Neural crest cell (in vitro differentiated cells): ENCODE measurements at places on chromosomes 6 and 20.

GRCh38 chr6:56510984-56511531 is 131.6 kb downstream of the DST start:
- no peak overlapping the region for H3K4me3 ChIP-seq
- no peak for DNase-seq
- peaks cover 23% of the 10 kb centered on the region for H3K36me3 ChIP-seq
- H3K27me3 ChIP-seq = no peaks in the 10 kb centered on the region
- H3K4me1 ChIP-seq = no peaks in the 10 kb centered on the region
- peak overlapping the region; percentile 52 for H3K27ac ChIP-seq

DNA sequence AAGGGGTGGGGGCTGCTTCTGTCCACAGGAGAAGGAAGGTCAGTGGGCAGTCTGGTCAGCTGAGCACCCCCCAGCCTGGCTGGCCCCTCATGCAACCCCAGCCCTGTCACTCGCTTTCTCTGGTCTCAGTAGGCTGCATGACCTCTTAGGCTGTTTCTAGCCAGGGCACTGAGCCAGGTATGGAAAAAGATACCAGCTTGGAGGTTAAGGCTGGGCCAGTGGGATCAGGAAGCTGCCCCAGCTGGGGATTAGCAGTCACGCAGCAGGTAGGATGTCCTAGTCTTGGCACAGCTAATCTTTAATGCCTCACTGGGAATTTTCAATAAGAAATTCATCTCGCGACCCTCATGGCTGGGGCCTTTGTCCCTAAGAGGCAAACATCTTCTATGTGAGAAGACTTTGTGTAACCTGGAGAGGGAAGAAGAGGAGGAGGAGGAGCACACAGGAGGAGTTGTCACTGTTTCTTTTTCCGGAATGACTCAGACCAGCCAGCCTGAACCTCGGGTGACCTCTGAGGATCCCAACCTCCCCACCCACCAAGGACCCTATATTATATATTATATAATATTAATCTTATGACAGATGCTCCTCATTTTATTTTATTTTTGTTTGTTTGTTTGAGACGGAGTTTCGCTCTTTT is 2.4 kb upstream of the BPIFA2 start:
- H3K27me3 ChIP-seq = peaks cover 27% of the 10 kb centered on the region
- H3K4me1 ChIP-seq = no peaks in the 10 kb centered on the region
- H3K36me3 ChIP-seq = peaks cover 2% of the 10 kb centered on the region
- H3K27ac ChIP-seq = no peak overlapping the region

DNA sequence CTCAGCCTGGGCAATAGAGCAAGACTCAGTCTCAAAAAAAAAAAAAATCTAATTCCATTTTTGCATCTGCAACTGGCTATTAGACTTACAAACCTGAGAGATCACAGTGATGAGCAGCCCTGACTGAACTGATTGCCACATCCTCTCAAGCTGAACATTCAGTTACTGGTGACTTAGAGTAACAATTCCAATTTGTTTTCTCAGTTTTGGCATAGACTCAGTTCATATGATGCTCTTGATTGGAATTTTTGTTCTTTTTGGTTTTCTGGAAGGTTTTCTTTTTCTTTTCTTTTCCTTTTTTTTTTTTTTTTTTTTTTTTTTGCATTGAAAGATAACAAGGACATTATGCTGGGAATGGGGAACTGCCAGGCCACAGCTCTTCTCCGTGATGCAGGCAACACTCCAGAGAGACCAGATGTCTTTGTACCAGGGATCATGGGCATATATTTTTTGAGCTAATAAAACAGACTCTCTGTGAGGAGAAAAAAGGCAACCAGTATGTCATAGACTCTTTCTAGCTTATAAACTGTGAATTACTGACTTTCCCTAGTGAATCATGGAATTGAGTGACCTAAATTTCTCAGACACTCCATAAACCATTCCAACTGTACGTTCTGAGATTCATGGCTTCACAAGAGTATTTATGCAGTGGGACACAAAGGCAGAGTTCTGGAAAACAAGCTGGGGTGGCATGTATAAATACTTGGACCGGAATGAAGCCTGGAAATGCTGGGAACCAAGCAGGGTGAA is 86.0 kb upstream of the SLC2A12 start:
- no peaks in the 10 kb centered on the region for H3K4me1 ChIP-seq
- DNase-seq = no peak
- H3K36me3 ChIP-seq = no peaks in the 10 kb centered on the region
- no peaks in the 10 kb centered on the region for H3K27me3 ChIP-seq

GRCh38 chr6:34938268-34938667 is 49.2 kb downstream of the ANKS1A start:
- peaks cover 5% of the 10 kb centered on the region for H3K4me1 ChIP-seq
- peaks cover 4% of the 10 kb centered on the region for H3K36me3 ChIP-seq
- no peaks in the 10 kb centered on the region for H3K27me3 ChIP-seq
